ENCODE measurements at places on chromosomes 5 and 9.

DNA sequence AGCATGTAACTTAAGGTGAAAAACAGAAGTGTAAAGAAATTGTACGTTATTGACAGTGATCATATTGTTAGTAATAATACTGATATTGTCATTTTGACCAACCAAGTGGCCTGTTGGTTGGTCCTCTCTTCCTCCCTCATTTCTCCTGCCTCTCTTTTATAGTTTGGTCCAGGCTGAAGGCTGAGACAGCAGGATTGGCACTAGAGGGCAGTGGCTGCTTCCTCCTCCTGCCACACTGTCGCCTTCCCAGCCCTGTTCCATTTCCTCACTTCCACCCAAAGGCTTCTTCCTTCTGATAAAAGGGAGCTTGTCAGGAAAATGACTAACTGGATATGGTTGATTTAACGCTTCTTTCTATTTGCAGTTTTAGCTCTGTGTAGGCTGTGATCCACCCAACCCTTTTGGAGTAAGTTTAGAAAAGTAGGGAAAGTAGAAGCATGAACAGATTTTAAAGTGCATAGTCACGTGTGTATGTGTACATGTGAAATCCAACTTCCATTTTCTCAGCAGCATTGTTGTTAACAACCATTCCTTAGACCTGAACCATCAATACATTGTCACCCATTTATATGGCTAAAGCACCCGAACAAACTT is 35.6 kb downstream of the PTCD2 start:
- no peak for DNase-seq

DNA sequence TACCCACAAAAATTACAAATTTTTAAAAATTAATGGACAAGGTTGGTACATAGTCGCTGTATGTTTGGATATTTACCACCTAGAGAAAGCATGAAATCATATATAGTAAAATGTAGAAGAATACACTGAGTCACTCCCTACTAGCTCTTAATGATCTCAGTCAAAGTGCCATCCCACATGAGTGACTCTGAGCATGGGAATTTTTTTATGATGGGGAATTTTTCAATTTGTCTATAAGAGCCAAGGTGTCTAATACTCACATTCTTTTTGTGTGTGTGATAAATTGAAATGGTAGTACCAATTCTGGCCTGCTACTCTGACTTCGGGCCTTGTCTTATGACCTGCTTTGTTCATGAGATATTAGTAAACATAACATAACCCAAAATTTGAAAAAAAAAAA is 483.2 kb downstream of the CDH10 start:
- no peak for DNase-seq

DNA sequence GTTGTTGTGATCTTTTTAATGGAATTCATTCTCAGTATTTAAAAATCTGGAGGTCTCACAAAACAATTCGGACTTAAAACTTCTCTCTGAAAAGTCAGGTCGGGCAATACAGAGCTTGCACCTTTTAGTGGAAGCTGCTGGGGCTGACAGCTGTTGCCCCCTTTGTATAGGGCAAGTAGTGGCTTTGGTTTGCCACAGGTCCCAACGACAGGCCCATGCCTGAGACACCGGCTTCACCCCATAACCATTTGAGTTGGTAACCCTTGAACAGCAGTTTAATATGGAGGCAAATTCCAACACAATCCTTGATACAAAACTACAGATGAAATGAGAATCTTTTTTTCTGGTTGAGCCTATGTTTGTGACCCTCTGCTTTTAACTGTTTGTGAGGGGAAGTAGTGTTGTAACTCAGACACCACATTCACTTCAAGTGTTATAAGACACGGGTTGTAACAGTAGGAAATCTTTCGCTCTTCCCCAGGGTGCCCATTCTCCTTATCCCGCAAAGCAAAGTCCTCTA is 752 bp upstream of the GLRX start:
- no peak for DNase-seq

DNA sequence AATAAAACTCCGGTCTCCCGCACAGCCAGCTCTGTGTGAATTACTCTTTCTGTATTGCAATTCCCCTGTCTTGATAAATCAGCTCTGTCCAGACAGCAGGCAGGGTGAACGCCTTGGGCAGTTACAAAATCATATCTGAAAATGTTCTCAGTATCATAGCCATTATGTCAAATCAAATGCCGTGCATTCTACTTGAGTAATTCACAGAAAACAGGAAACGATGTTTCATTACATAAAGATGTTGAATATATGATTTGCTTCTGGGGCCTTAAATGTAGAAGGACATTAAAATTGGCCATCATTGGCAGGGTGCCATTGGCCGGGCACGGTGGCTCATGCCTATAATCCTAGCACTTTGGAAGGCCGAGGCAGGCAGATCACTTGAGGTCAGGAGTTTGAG is 8.5 kb downstream of the POLR3G start:
- DNase-seq = no peak

DNA sequence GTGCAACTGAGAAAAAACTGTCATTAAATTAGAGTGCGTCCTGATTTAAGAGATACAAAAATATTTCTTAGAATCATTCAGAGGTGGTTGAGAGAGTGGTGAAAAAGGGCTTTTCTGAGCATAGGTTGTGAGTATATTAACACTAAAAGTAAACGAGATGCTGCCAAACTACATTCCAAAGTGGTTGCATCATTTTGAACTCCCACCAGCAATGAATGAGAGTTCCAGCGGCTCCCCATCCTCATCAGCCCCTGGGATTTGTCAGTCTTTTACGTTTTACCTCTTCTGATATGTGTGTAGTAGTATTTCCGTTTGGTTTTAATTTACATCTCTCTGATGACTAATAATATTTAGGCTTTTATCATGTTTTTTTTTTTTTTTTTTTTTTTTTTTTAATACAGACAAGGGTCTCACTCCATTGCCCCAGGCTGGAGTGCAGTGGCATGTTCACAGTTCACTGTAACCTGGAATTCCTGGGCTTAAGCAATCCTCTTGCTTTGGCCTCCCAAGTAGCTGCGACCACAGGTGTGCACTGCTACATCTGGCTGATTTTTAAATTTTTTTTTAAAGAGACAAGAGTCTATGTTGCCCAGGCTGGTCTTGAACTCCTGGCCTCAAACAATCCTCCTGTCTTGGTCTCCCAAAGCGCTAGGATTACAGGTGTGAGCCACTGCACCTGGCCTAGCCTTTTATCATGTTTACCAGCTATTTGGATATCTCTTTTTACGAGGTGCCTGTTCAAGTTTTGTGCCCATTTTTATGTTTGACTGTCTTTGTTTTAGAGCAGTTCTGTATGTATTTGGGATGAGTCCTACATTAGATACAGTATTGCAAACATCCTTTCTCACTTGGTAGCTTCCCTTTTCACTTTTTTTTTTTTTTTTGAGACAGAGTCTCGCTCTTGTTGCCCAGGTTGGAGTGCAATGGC is 17.0 kb downstream of the PRRT1B start:
- DNase-seq = no peak

- DNase-seq = no peak
Measured at GRCh38 chr9:93818827-93819472, 136.2 kb downstream of the BARX1 start.

- DNase-seq = no peak
Measured at GRCh38 chr5:61666064-61666621, 334.1 kb downstream of the ZSWIM6 start.

GRCh38 chr9:79123415-79123814 is 448.4 kb upstream of the TLE4 start:
- DNase-seq = no peak

DNA sequence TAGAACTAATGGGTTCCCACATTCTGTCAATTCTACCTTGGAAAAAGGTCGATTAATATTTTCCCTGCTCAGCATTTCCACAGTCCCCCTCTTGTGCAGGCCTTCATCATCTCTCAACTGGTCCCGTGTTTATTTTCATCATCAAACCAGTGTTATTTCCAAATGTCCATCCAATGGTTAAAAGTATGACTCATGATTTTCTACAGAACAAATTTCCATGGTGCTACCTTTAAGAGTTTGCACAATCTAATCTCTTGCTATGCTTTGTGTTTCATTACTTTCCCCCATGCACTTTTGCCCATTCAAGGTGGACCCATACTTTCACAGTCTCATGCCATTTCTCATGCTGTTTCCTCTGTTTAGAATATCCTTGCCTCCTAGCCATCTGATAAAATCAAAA is 143.7 kb downstream of the CCDC192 start:
- no peak for DNase-seq

DNA sequence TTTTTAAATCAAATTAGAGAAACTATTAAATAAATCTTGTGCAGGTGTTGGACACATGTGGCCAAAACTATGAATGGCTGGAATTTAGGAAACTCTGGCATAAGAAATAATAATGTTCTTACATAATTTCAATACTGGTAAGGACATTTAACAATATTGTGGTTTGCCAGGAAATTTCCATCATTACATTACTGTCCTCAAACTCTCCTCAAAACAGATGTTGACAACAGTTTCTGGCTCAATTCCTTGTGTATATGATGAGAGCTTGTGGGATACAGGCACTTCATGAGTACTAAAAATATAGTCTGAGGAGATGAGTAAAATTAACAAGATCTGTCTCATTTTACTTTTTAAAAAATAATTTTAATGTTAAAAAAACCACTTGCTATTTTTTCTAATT is 27.9 kb downstream of the MCTP1 start:
- no peak for DNase-seq

GRCh38 chr5:142357469-142358090 is 32.8 kb upstream of the SPRY4 start:
- DNase-seq = no peak

- DNase-seq = no peak
Measured at GRCh38 chr9:123696476-123696875, 233.4 kb downstream of the DENND1A start.

GRCh38 chr9:13901176-13901575 is 412.8 kb downstream of the NFIB start:
- no peak for DNase-seq

GRCh38 chr5:15902066-15902465 is 277.5 kb downstream of the MARCHF11 start:
- DNase-seq = no peak

DNA sequence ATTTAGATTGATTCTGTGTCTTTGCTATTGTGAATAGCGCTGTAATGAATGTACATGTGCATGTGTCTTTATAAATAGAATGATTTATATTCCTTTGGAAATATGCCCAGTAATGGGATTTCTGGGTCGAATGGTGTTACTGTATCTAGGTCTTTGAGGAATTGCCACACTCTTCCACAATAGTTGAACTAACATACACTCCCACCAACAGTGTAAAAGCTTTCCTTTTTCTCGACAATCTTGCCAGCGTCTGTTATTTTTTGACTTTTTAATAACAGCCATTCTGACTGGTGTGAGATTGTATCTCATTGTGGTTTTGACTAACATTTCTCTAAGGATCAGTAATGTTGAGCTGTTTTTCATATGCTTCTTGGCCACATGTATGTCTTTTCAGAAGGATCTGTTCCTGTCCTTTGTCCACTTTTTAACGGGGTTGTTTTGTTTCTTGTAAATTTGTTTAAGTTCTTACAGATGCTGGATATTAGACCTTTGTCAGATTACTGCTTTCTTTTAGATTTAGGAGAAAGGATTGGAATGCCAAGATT is 125.0 kb upstream of the NR5A1 start:
- no peak for DNase-seq

DNA sequence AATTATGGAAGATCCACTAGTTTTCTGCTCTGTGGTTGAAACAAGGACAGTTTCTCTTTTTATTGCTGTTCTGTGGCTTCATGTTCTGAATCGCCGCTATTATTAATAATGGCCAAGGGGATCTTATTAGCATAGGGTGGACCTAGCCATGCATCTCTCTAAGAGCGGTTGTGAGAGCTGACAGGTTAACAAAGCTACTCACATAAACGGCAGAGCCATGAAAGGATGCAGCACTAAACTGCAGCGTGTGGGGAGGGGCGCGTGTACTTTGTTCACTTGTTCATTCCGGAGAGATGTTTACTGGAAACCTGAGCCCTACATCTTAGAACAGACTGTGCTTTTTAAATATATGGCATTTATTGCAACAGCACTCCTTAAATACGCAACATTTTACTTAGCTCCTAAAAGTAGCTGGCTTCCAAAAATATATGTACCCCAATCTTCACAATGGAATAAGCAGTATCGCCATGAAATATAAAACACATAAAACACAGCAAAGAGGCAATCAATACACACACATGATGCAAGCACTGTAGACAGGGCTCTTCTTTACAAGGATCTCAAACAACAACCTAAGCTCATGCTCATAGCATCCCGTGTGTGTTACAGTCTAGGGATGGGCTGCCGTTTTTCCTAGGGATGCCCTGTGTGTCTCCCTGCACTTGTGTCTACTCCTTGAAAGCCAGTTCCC is 424.6 kb downstream of the MED10 start:
- DNase-seq = no peak

- no peak for DNase-seq
Measured at GRCh38 chr9:14563902-14564624, 129.2 kb downstream of the ZDHHC21 start.

DNA sequence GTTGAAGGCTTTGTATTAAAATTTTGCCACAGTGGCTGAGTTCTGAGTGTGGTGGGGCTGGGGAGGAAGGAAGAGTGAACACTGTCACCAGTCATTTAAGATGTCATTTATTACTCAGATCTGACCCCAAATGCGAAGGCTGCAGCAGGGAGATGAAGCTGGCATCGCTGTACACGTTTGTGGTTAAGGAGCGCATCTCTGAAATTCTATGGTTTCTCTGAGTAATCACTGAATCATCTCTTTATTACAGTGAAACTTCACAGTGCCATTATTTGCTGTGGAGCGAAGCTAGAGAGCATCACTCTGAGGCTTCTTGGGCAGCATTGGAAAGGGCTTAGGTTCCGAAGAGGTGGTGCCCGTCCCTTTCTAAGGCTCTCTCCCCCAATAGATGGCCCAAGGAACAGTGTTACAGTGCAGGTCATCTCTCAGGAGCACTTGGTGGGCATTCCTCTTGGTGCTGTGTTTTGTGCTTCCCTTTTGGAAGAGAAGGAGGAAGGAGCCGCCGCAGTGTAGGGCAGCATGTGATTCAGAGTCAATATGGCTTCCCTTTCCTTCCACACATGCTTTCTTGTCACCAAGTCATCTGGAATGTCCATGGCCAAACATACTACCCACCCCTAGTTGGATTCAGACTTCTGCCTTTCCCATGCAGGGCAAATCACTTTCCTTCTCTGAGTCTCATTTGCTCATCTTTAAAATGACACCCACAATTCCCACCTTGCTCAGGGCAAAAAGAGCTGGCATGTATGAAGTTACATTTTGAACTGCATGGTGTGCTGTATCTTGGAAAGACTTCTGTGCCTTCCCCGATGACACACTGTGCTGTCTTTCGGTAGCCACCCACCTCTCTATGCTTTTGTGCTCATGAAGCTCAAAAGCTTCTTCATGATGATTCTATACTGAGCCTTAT is 9.3 kb upstream of the TEX48 start:
- peak; percentile 88 for DNase-seq

DNA sequence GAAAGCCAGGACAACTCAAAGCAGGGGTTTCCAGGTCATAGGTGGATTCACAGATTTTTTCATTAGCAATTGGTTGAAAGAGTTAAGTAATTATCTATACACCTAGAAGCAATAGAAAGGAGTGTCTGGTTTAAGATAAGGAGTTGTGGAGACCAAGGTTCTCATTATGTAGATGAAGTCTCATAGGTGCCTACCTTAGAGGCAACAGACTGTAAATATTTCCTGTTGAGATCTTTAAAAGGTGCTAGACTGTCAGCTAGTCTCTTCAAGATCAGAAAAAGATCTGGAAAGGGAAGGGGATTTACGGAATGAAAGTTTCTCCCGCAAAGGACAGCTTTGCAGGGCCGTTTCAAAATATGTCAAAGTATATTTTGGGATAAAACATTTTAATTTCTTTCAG is 603.4 kb downstream of the PTPRD start:
- DNase-seq = no peak

- no peak for DNase-seq
Measured at GRCh38 chr5:167802755-167803431, 488.6 kb upstream of the WWC1 start.

- no peak for DNase-seq
Measured at GRCh38 chr9:88789785-88790184, 201.5 kb upstream of the S1PR3 start.

- no peak for DNase-seq
Measured at GRCh38 chr5:5290674-5291334, 131.7 kb upstream of the ICE1 start.

All from T-helper 2 cell treated with Interferon-gamma antibody and Interleukin-4, amounts not matched to agents 5 μg/mL and 100 μg/mL, for 36 hours (primary cell).